Osteoblast (primary cell): ENCODE measurements at places on chromosomes 1 and 21. TPM values are rescaled to one million over a fixed set of nuclear protein-coding genes. Genes with fewer than 3 reads are reported as not detected.
A peak's percentile ranks its signal among the peaks of the same experiment; 100 is the strongest.

The VANGL2 gene
- under 0.01 TPM in 1 of 2 replicates, not detected in the other for total RNA-seq

GRCh38 chr1:115293899-115294298, 44.1 kb downstream of the NGF start:
- no peaks in the 10 kb centered on the region for H3K27me3 ChIP-seq
- peak overlapping the region; percentile 6 for H3K27ac ChIP-seq
- no peak overlapping the region for H3K4me3 ChIP-seq
- H3K4me1 ChIP-seq: peaks cover 40% of the 10 kb centered on the region
- DNase-seq: no peak

The DMRTA2 gene
- under 0.01 TPM in 1 of 2 replicates, not detected in the other for total RNA-seq

DNA sequence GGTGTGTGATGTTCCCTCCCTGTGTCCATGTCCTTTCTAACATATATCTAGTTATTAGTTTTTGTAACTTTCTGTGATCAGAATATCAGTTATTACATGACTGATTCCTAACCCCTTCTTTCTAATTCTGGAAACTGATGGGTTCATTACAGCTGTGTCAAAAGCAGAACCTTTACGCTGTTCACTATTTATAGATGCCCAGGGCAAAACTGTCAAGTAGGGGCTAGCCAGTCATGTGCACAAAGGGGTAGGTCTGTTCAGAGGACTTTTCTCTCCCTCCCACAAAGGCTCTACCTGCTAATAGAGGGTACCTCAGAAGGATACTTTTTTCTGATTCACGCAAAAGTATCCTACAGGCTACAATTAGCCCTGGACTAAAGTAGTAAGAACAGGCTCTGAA, 79.2 kb downstream of the NRDC start:
- H3K4me3 ChIP-seq: no peak overlapping the region
- H3K27me3 ChIP-seq: no peaks in the 10 kb centered on the region
- no peak overlapping the region for H3K27ac ChIP-seq
- H3K4me1 ChIP-seq: no peaks in the 10 kb centered on the region

GRCh38 chr1:155200920-155201319, 6.8 kb downstream of the THBS3 start:
- H3K27ac ChIP-seq: no peak overlapping the region
- H3K4me3 ChIP-seq: no peak overlapping the region
- peaks cover under 1% of the 10 kb centered on the region for H3K4me1 ChIP-seq
- no peaks in the 10 kb centered on the region for H3K27me3 ChIP-seq
- DNase-seq: peak; percentile 30

- DNase-seq: no peak
- H3K4me1 ChIP-seq: no peaks in the 10 kb centered on the region
- H3K4me3 ChIP-seq: no peak overlapping the region
Measured at GRCh38 chr1:237737448-237737847, 153.3 kb downstream of the ZP4 start.

GRCh38 chr1:65422241-65423203, 2.1 kb downstream of the LEPR start:
- peak overlapping the region; percentile 89 for H3K4me3 ChIP-seq
- H3K4me1 ChIP-seq: peaks cover 58% of the 10 kb centered on the region
- H3K27me3 ChIP-seq: no peaks in the 10 kb centered on the region
- DNase-seq: peak; percentile 80
- peaks cover 21% of the 10 kb centered on the region for H3K36me3 ChIP-seq

The VSIG8 gene
- not detected in 2 replicates for total RNA-seq

DNA sequence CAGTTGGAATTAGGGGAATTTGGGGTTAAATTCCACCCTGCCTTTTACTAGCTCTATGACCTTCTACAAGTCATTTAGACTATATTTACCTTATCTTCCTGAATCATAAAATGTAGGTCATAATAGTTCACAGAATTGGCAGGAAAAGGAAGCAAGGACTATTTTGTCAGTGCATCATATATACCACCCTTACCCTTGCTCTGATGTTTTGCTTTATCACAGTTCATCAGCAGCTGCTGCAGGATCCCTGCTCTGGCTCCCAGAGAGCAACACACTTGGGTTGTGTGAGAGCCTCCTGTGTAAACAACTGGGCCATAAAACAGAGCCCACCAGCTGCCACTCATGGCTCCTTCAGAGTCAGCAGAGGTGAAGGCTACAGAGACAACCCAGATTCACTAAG, 631.6 kb upstream of the CAMK1G start:
- H3K4me1 ChIP-seq: no peaks in the 10 kb centered on the region
- H3K27ac ChIP-seq: no peak overlapping the region
- no peak for DNase-seq
- no peaks in the 10 kb centered on the region for H3K27me3 ChIP-seq
- H3K36me3 ChIP-seq: no peaks in the 10 kb centered on the region

- H3K36me3 ChIP-seq: no peaks in the 10 kb centered on the region
- H3K4me3 ChIP-seq: no peak overlapping the region
- no peaks in the 10 kb centered on the region for H3K4me1 ChIP-seq
- no peak overlapping the region for H3K27ac ChIP-seq
Measured at GRCh38 chr1:26006710-26007109, 8.8 kb upstream of the PAFAH2 start.

DNA sequence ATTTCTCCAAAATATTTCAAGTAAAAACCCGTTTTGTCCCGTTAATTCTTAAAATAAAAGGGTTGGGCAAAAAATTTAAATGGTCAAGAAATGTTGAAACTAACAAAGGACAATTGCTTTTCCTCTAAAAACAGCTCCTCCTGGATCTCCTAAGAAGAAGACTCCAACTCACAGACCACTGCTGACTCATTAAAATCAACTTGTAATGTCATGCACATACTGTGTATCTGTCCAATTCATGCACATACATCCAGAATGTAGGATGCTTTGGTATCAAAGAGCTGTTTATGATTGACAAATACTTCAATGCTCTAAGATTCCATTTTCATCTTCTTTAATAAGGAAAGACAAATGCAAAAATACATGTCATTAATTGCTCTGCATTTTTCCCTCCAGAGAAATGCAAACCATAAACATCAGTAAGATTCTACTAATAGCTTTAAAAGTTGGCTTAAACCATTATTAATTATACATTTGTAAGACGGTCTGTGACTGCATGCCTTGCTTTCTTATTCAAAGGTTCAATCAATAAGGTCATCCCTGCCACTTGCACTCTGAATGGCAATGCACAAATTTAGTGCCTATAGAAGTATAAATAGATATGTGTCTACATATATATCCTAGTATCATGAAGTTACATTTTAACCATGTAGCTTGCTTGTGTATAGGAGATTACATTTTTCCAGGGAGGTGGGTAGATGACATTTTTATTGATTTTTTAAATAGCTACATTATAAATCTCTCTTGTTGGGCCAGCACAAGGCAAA, 44.7 kb downstream of the PTGER3 start:
- H3K4me1 ChIP-seq: no peaks in the 10 kb centered on the region
- DNase-seq: no peak
- H3K27ac ChIP-seq: no peak overlapping the region
- H3K27me3 ChIP-seq: no peaks in the 10 kb centered on the region

The LCE1E gene
- not detected in 2 replicates for total RNA-seq

- no peak for DNase-seq
- H3K4me3 ChIP-seq: no peak overlapping the region
- H3K27ac ChIP-seq: no peak overlapping the region
- H3K27me3 ChIP-seq: peaks cover 14% of the 10 kb centered on the region
- no peaks in the 10 kb centered on the region for H3K36me3 ChIP-seq
Measured at GRCh38 chr1:43101061-43101460, 71.0 kb downstream of the EBNA1BP2 start.

The RGS13 gene
- not detected in 2 replicates for total RNA-seq

- H3K4me3 ChIP-seq: no peak overlapping the region
- H3K27me3 ChIP-seq: peaks cover 7% of the 10 kb centered on the region
- no peaks in the 10 kb centered on the region for H3K36me3 ChIP-seq
- no peak overlapping the region for H3K27ac ChIP-seq
- no peaks in the 10 kb centered on the region for H3K4me1 ChIP-seq
Measured at GRCh38 chr1:30414851-30415165, 308.6 kb downstream of the MATN1 start.

DNA sequence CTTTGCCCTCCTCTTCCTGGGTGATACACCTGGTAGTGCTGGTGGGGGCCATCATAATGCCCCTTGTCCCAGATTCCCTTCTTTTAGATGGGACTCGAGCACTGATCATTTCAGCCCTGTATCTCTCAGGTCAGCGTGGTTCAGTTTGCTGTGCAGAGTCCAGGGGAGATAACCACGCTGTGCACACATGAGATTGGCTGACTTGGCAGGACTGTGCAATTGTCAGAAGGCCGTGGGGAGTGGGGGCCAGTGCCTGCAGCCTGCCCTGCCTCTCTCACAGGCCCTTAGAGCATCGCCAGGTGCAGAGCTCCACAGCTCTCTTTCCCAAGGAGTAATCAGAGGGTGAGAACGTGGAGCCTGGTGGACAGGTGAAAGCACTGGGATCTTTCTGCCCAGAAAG, 15.2 kb downstream of the EPHX1 start:
- H3K4me3 ChIP-seq: no peak overlapping the region
- peaks cover 11% of the 10 kb centered on the region for H3K4me1 ChIP-seq
- no peaks in the 10 kb centered on the region for H3K36me3 ChIP-seq
- no peaks in the 10 kb centered on the region for H3K27me3 ChIP-seq

GRCh38 chr1:32755810-32756159, 53.2 kb upstream of the SYNC start:
- H3K27me3 ChIP-seq: peaks cover 9% of the 10 kb centered on the region
- no peak for DNase-seq
- H3K36me3 ChIP-seq: no peaks in the 10 kb centered on the region
- H3K4me1 ChIP-seq: peaks cover 14% of the 10 kb centered on the region
- no peak overlapping the region for H3K27ac ChIP-seq

- H3K27me3 ChIP-seq: no peaks in the 10 kb centered on the region
- H3K36me3 ChIP-seq: no peaks in the 10 kb centered on the region
- no peak for DNase-seq
- no peak overlapping the region for H3K27ac ChIP-seq
- no peaks in the 10 kb centered on the region for H3K4me1 ChIP-seq
Measured at GRCh38 chr21:14550135-14550534, 4.0 kb upstream of the SAMSN1 start.

The DENND4B gene
- 26.8 and 27.5 TPM in 2 replicates for total RNA-seq

DNA sequence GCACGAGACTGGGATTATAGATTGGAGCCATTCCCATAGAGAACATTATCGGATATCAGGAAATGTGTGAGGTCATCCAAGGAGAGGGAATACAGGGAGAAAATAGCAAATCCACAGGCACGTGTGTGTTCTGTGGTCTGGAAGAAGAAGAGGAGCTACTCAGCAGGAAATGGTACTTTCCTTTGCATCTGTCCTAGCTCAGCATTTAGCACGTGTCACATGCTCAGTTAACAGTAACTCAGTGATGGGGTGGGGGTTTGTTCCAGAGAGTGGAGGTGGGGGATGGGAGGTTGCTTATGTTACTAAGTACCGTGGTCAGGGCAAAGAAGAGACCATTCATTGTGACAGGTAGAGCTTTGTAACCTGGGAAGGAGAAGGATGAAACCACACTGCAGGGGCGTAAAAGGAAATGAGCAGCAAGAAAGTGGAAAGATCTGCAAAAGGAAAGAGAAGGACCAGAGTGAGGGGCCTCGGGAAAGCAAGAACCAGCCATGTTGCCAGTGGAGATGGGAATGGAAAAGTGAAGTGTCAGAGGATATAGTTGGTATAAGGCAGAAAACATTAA, 100.4 kb downstream of the ATP5PO start:
- no peaks in the 10 kb centered on the region for H3K27me3 ChIP-seq
- H3K4me1 ChIP-seq: peaks cover 17% of the 10 kb centered on the region
- no peak for DNase-seq

DNA sequence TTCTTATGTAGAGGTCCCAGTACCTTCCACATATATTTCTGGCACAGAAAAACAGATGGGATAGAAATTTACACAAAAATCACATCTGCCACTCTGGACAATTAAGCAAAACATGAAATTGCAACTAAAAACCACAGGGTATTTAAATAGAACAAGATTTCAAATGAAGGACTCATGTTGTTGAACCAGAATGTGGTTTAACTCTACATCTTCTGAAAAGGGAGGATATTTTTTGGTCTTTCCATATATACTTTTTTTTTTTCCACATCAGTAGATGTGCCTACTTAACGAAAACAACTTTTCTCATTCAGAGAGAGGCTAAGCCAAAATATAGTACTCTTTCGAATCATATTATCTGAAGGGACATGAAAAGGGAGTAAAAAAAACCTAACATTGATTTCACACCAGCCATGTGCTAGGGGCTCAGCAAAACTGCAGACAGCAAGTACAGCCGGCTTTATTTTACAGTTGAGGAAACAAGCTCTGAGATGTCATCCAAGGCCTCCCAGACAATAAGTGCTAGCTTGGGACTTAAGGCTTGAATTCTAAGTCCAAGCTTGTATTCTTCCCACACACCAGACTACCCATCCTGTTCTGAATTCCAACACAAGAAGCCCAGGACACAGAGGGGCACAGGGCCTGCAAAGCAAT, 208.9 kb downstream of the PBX1 start:
- H3K27ac ChIP-seq: peak overlapping the region; percentile 96
- H3K4me3 ChIP-seq: no peak overlapping the region
- no peaks in the 10 kb centered on the region for H3K27me3 ChIP-seq
- H3K36me3 ChIP-seq: no peaks in the 10 kb centered on the region
- DNase-seq: peak; percentile 41

DNA sequence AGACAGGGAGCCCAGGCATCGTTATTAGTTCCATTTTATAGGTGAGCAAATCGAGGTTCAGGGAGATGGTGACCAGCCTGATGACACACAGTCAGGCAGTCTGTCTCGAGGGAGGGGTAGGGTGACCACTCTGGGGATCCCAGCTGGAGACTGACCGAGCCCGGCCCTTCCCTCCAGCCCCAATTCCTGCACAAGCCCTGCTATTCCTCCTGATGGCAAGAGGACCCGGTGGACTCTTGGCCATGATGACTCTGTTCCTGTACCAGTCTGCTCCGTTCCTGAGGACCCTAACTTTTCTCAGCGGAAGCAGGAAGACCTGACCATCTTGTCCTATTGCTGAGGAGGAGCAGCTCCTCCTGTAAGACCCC, 391 bp downstream of the AGT start:
- H3K36me3 ChIP-seq: no peaks in the 10 kb centered on the region
- DNase-seq: no peak
- H3K4me1 ChIP-seq: peaks cover 11% of the 10 kb centered on the region
- no peaks in the 10 kb centered on the region for H3K27me3 ChIP-seq

The EPHA2 gene
- 13.3 and 21.0 TPM in 2 replicates for total RNA-seq

GRCh38 chr1:233982827-233983518, 78.5 kb downstream of the SLC35F3 start:
- no peak for DNase-seq
- H3K27ac ChIP-seq: no peak overlapping the region
- H3K4me3 ChIP-seq: no peak overlapping the region
- no peaks in the 10 kb centered on the region for H3K4me1 ChIP-seq

GRCh38 chr1:65681096-65681495, 111.6 kb upstream of the PDE4B start:
- no peak overlapping the region for H3K4me3 ChIP-seq
- peaks cover 4% of the 10 kb centered on the region for H3K4me1 ChIP-seq
- DNase-seq: peak; percentile 74

The TIE1 gene
- not detected in 2 replicates for total RNA-seq

The NPR1 gene
- total RNA-seq: under 0.01 TPM in 1 of 2 replicates, not detected in the other

The DNAI4 gene
- total RNA-seq: 12.7 and 15.0 TPM in 2 replicates
